Femur (tissue), 1 donor: ENCODE measurements at places on chromosomes 3 and 15.

DNA sequence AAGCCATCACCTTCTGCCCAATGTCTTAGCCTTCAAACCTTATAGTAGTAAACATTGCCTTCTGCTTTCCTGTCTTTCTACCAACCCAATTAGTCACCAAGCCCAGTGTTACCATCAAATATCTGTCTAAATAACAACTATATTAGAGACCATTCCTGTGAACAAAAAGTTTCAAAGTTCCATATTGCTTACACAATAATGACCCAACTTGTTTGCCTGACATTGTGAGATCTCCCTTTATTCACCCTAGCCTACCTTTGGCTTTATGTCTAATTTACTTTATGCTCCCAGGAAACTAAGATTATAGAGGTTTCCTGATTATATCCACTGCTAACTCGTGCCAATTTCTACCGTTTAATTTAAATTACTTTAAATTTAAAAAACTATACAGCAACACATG is 26.0 kb upstream of the KCNAB1 start:
- no peak for DNase-seq

DNA sequence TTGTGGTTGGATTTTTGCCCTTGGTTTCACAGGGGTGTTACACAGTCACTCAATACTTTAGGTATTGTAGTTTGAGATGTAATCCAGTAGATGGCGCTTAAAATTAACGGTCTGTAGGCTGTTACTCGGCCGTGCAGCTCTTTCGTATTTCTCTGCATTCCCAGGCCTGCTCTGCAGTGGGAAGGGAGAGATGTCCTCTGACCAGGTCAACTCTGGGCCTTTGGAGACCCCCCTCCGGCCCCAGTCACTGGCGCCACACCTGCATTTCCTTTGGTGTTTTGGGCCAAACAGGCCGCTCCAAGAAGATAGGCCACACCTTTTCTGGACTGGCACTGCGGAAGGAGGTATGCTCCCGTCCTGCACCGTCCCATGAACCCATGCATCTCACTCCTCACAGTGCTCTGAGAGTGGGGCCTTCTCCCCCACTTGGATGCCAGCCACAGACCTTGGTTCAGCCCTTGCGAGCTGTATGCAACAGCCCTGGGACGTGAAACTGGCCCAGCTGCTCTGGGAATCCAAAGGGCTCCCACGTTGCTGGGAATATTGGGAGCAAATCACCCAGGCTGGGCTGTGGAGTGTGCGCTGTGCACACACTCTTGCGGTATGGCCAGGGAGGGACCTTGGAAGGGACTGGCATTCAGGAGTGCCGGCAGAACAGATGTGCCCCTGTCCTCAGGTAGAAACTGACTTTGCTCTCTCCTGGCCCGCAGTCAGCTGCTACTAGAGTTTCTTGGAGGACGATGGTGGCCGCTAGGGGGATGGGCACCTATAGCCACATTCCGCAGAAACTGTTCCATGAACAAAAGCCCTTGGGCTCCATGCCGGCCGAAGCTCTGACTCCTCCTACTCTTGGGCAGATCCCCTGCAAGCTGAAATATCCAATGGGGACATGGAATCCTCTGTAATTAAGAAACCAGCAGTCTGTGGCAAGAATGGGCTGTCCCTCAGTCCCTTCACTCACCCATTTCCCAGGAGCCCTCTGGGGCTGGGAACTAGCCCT is 410.5 kb upstream of the CADM2 start:
- peak; percentile 16 for DNase-seq

- DNase-seq: no peak
Measured at GRCh38 chr3:186515125-186515524, 29.1 kb downstream of the CRYGS start.

DNA sequence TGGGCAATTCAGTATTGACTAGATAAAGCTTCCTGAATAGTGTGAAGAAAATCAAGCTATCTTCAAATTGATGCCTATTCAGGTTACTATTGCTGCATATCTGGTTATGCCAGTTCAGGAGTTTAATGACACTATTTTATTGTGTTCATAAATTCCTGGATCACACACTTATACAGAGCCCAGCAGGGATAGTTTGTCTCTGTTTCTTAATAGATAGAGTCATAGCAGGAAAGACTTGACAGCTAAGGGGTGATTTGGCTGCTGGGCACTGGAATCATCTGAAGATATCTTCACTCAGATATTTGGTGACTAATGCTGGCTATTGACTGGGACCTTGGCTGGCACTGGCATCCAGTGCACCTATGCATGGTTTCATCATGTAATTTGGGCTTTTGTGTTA is 187.8 kb downstream of the PYDC2 start:
- no peak for DNase-seq

- DNase-seq: no peak
Measured at GRCh38 chr3:148214705-148215104, 483.0 kb upstream of the AGTR1 start.

- DNase-seq: no peak
Measured at GRCh38 chr15:71575474-71576045, 234.8 kb upstream of the NR2E3 start.

DNA sequence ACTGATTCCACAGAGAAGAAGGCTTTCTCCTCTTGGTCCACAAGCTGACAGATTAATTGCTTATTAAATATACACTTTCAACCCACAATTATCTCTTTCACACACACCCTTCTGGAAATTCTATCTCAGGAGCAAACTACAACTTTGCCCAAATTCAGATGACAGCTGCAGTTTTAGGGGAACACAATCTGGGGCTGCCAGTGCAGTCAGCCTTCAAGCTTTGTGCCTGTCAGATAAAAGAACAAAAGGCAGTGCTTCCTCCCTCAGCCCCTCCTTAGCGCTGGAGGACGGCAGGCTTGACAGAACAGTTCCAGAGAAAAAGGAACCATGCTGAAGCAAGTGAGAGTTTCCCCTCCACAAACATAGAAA is 99.6 kb downstream of the TMCC1 start:
- DNase-seq: peak; percentile 30

GRCh38 chr3:58116985-58117384 is 93.8 kb downstream of the DNASE1L3 start:
- no peak for DNase-seq

DNA sequence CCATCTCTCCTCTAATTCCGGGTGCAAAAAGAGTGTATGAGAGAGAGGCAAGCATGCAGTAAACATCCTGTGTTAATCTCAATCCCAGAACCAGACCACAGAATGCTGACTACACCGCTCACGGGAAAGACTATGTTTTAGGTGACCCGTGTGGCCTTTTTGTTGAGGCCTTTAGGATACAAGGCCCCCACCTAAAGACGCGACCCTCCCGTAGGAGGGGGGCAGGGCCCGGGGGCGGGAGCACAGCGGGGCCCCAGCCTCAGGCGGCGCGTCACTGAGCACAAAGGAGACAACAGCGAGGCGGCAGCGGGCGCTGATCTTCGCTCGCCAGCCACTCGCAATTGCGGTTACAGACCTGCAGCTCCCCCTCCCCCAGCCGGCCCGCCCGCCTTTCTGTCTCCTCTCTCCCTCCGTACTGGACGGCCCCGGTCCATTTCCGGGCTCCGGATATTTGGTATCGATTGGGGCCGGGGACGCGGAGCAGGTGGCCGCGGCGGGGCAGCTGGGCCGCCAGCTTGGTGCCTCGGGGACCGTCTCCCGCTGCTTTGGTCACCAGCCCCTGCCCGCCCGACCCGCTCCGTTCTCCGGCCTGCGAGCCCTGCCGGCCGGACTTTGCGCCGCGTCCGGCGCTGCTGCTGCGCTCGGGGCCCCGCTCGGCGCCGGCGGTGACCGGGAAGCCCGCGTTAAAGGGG is at the start of gene CCDC50:
Gene CCDC50, plus strand, starts transcription at position 433 of the 692 bp plus-strand sequence. CDS start 281 bp downstream, outside the sequence.
- peak; percentile 89 for DNase-seq

DNA sequence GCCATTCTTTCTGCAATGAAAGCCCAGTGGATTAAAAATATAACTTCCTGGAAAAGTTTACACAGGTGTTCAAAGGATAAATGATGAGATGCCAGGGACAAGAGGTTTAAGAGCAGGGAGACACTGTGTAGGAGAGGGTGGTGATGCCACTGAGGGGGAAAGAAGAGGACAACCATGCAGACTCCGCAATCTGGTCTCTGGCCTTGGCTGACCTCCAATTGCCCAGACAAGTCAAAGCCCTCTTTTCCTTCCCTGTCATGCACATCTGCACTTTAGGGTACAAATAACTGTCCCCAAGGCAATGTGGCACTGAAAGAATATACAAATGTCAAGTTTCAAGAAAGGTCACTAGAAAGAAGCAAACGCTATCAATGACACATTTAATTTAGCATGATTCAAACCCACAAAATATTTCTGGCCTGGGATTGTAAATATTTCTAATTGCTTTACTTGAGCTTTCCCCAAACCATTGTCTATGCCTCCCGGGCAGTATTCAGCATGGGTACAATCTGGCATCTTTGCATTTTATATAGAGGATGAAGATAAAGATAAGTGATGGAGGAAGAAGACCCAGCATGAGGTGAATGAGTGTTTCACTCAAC is 319.4 kb downstream of the PLCL2 start:
- no peak for DNase-seq

- peak; percentile 42 for DNase-seq
Measured at GRCh38 chr15:32683906-32684584, 33.8 kb upstream of the GREM1 start.

DNA sequence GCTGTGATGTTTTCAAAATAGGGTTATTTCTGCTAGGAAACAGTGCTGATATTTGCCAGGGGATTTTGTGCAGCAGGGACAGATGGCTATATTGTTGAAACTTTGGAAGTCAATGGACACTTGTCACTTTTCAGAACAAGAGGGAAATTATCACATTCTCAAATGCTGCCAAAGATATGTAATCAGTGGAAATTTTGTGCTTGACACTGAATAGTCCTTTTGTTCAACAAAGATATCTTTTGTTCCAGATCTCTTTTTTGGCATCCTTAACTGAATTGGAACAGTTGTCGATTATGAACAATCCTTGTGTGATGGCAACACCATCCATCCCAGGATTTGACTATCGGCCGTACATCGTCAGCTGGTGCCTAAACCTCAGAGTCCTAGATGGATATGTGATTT is 7.8 kb downstream of the CEP97 start:
- no peak for DNase-seq

- DNase-seq: peak; percentile 79
Measured at GRCh38 chr3:156605686-156606605, 51.0 kb upstream of the SSR3 start.

DNA sequence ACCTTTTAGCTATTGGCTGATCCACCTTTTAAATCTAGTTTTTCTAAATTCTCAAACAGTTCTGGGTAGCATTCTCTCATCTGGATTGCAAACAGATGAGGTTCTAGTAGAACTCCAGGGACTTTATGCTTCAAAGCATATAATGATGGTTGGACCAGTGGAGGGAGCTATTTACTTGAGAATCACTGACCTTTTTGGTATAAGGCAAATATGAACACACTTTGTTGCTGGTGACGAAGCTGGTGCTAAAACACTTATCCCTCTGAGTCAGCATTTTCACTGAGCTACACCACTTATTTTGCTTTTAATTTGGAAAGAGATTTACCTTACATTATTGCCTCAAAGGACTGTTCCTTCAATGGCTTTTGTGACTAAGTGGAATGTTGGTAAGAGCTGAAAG is 58.6 kb upstream of the SLITRK3 start:
- DNase-seq: no peak

- DNase-seq: no peak
Measured at GRCh38 chr3:94822298-94822697, 759.4 kb downstream of the NSUN3 start.

GRCh38 chr15:59249816-59250215 is 43.2 kb downstream of the LDHAL6B start:
- DNase-seq: no peak

- DNase-seq: no peak
Measured at GRCh38 chr3:184568560-184568923, 7.0 kb downstream of the EPHB3 start.

DNA sequence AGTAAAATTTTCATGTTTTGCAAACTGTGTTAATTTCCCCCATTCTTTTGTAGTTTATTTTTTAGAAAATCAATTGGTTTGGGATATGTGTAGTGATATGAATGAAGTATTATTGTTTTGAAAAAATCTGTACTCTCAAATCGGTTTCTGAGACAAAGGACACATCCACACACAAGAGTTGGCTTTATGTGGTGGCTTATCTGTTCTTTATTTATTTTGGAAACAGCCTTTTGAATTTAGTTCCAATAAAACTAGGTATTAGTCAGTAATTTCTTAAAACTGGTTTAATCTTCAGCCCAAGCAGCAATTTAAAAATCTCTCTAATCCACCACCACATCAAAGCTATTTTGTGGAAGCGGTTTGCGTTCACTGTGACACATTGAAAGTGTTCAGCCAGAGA is 741.5 kb upstream of the GRM7 start:
- no peak for DNase-seq

- DNase-seq: no peak
Measured at GRCh38 chr3:99699841-99700240, 61.4 kb downstream of the COL8A1 start.

- no peak for DNase-seq
Measured at GRCh38 chr3:128348805-128349531, 117.7 kb downstream of the DNAJB8 start.

GRCh38 chr3:153600896-153601295 is 438.9 kb downstream of the RAP2B start:
- DNase-seq: no peak

DNA sequence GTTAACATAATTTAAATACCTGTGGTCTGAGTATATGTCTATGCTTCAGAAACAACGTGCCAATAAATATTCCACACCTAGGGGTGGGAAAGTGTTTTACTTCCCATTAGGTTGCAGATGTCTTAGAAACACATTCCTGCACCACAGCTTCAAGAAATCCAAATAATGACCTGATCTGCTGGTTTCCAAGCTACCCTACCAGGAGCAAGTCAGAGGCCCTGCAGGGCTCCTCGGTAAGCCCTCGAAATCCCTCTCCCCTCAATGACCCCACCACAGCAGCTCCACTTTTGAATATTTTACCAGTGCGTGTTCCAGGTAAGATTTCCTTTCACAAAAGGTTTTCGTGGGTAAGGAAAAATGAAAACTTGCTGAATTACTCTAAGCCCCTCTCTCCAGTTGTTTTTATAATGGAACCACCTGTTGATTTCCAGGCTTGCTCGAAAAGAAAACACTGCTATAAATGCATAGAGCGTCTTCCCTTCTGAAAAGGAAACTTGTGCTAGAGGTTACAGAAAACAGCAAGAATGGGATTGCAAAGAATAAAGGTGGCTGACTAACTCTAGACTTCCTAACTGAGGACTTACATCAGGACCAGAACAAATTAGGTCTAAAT is 12.6 kb downstream of the IL12A start:
- no peak for DNase-seq

GRCh38 chr3:42711491-42712343 is 9.1 kb upstream of the HHATL start:
- DNase-seq: no peak

DNA sequence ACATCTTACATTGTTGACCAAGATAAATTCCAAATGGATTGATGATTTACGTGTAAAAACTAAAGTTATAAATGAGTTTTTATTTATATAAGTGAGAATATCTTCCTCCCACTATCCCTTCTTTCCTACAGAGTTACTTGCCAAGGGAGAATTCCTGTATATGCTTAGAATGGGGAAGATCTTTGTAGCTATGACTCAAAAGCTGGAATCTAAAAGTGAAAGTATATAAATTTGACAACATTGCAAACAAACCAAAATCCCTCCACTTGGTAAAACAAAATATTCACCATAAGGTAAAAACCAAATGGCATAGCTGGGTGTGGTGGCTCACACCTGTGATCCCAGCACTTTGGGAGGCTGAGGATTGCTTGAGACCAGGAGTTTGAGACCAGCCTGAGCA is 52.7 kb upstream of the GCNT3 start:
- DNase-seq: no peak
